Cardiac muscle cell (in vitro differentiated cells and primary cell): ENCODE measurements at places on chromosomes 5 and 9. TPM values are rescaled to one million over a fixed set of nuclear protein-coding genes. Genes with fewer than 3 reads are reported as not detected.

The GLRA1 gene
- polyA plus RNA-seq, result not detected in 2 replicates

The PAEP gene
- not detected in 2 replicates for polyA plus RNA-seq

The ZNF79 gene
- polyA plus RNA-seq, result 4.6 and 5.2 TPM in 2 replicates

The FEM1C gene
- polyA plus RNA-seq, result 7.2 and 9.2 TPM in 2 replicates

The CDC23 gene
- 60.1 and 60.5 TPM in 2 replicates for polyA plus RNA-seq

The IER5L gene
- polyA plus RNA-seq, result 21.5 and 38.5 TPM in 2 replicates

The C9 gene
- polyA plus RNA-seq, result not detected in 2 replicates

The TAF11L10 gene
- not detected in 2 replicates for polyA plus RNA-seq

The ZDHHC21 gene
- polyA plus RNA-seq, result 3.9 and 6.5 TPM in 2 replicates

The FASTKD3 gene
- 10.4 and 11.0 TPM in 2 replicates for polyA plus RNA-seq

The FRRS1L gene
- polyA plus RNA-seq, result 0.38 and 0.65 TPM in 2 replicates

DNA sequence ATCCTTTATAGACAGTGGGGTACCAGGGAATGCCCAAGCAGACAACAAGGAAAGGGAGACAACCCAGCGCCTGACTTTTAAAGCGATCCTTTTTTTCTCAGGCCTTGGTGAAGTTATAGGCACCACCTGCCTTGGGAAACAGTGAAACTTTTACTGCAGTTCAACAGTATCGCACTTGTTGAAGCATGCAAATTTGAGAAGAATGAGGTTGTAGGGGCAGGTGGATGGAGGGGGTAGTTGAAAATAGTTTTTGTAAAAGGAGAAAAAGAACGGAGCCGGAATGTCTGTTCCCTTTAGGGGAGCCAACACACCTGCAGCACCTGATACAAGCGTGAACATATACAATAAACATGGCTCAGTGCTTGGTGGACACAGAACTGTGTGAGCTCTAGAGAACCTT, 190.2 kb upstream of the NR3C1 start:
- no peak for DNase-seq

GRCh38 chr5:42930934-42931333, 109.2 kb downstream of the ANXA2R start:
- no peak for DNase-seq

DNA sequence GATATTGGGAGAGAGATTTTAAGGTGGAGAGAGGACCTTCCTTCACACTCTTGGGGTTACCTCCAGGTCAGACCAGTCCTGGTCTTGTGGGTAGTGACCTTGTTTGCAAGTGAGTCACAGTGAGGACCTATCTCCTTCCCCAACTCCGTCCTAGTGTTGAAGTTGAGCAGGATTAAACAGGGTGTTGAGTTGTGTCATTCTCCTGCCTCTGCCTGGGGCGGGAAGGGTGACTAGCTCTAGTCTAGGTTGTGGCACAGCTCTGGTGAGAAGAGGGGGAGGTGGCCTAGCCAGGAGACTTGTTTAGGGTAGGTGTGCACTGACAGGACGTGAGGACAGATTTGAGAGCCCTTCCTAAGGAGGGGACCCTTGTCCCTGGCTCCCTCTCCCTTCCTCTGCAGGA, 119.6 kb upstream of the PITX1 start:
- no peak for DNase-seq

GRCh38 chr5:122264610-122265009, 47.4 kb upstream of the SNCAIP start:
- DNase-seq, result no peak

GRCh38 chr9:3118081-3118480, 274.2 kb upstream of the PUM3 start:
- no peak for DNase-seq

DNA sequence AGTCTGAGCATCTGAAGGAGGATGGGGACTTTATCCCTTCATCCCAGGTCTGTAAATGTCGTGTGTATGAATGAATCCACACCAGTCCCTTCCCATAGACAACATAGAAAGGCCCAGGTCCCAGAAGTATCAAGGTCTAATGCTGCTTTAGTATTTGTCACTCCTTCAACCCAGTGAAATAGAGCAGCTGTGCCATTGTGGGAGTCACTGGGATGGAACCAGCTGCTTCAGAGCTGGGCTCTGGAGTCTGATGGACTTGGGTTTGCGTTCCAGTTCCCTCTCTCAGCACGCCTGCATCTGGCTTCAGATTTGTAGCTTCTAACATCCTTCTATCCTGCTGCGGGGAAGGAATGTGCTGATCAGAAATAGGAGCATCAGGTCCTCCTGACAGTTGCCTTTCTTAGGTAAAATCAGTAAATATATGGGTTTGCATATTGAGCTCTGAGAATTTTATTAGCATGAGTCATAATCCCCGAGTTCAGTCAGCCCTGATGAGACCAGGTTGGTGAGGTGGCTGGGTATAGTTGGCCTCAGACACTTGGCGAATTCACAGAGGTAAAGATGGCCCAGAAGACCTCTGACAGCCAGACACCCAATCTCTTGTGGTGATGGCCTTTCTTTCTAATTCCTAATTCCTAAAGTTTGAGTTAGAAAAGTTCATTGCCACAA, 10.1 kb downstream of the ACO1 start:
- DNase-seq, result no peak

- DNase-seq, result no peak
Observed at GRCh38 chr5:132181011-132181629, 46.5 kb downstream of the P4HA2 start.

DNA sequence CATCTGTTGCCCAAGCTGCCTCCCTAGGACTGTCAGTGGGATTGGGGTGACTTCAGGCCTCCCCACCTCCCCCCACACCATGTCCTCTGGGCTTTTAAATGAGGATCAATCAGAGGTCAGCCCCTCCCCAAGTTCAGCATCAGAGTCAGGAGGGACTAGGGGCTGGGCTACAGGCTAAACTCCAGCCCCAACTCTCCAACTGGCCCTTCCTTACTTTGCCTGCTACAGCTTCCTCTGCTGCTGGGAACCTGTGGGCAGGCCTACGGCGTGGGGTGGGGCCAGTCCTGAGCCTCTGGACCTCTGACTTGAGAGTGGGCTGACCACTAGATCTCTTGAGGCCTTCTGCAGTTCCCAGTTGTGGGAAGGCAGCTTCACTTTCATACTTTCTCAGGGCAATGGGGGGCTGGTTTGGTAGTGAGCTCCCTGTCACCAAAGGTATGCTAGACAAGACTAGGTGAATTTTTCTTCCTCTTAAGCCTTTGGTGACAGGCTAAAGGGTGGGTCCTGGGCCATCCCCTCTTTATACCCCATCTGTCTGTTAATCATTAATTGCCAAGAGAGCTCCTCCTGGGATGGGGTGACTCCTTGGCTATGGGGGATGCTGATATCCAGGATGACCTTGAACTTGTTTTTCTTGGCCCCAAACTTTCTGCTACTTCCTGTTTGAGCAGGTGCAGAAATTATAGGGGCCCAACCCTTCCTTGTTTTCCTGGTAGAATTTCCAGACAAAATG, 10.8 kb upstream of the DAB2IP start:
- DNase-seq, result no peak

DNA sequence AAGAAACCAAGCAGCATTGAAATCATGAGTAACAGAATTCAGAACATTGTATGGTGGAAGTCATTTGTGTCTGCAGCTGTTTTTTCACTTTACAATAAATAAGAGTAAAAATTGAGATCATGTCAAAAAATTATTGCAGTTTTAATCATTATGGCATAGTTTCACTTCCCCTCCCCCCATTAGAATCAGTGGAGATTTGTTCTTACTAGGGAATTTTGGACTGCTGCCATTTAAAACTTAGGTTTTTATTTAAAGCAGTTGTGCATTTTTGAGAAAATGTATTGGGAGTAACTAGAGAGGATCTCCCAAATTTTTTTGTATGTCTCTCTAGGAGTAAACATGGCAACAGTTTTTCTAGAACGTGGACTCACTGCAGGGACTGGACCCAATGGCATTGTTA, 20.4 kb downstream of the GTF3C4 start:
- no peak for DNase-seq

- DNase-seq, result no peak
Observed at GRCh38 chr5:120874081-120874862, 410.2 kb downstream of the PRR16 start.

DNA sequence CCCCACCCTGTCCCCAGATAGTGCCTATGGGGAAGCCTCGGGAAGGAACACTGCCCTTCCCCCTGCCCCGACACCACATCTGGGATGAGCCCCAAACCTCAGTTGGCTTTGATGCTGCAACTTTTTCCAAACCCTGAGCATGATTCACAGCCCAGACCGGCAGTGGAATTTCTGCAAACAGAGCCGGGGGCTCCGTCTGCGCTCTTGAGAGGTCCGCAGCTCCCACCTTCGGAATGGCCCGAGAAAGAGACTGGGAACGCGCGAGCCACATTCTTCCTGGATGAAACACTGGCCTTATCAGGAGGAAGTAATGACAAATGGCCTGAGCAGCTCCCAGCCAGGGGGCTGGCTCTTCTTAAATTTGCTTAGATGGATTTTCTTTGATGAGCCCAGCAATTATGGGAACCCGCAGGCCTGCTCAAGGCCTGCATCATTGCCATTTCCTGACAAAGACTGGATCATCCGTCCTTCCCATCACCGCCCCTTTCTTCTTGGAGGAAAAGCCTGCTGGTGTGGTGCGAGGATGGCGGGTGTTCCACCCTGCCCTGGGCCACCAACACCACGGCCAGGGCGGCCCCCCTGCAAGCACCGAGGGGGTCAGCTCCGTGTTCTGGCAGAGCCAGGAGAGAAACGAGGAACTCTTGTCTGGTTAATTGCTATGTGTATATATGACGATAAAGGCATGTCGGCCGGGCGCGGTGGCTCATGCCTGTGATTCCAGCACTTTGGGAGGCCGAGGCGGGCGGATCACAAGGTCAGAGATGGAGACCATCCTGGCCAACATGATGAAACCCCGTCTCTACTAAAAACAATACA, 38.8 kb upstream of the COL5A1 start:
- DNase-seq, result peak; percentile 99

GRCh38 chr5:166014256-166014655, 2277.2 kb upstream of the WWC1 start:
- no peak for DNase-seq

- DNase-seq, result no peak
Observed at GRCh38 chr5:74116984-74117383, 491.0 kb downstream of the ARHGEF28 start.

GRCh38 chr9:32672469-32672868, 37.0 kb upstream of the TAF1L start:
- peak; percentile 33 for DNase-seq

GRCh38 chr5:171743436-171744076, 42.1 kb upstream of the SMIM23 start:
- no peak for DNase-seq

- no peak for DNase-seq
Observed at GRCh38 chr5:152084476-152084875, 159.8 kb upstream of the GLRA1 start.

DNA sequence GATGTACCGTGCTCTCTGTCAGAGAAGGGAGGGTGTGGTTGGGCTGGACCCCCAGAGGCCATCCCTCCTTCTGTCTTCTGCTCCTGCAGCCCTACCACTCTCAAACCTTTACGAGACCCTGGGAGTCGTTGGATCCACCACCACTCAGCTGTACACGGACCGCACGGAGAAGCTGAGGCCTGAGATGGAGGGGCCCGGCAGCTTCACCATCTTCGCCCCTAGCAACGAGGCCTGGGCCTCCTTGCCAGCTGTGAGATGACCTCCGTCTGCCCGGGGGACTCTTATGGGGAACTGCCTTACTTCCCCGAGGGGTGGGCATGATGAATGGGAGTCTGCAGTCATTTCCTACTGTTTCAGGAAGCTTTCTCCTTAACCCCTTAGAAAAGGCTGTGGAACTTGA, 17.5 kb downstream of the TGFBI start:
- DNase-seq, result no peak

GRCh38 chr9:75176037-75176436, 87.7 kb downstream of the OSTF1 start:
- DNase-seq, result no peak

GRCh38 chr9:87160148-87161102, 213.1 kb upstream of the GAS1 start:
- DNase-seq, result no peak

DNA sequence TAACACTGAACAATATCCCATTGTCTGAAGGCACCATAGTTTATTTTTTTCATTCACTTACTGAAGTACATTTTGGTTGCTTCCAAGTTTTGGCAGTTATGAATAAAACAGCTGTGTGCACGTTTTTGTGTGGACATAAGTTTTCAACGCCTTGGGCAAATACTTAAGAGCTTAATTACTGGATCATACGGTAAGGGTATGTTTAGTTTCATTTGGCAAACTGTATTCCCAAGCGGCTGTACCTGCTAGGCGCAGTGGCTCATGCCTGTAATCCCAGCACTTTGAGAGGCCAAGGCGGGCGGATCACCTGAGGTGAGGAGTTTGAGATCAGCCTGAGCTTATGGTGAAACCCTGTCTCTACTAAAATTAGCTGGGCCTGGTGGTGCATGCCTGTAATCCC, 63.7 kb upstream of the FAM120A start:
- DNase-seq, result no peak

GRCh38 chr5:54882841-54883240, 102.6 kb downstream of the ESM1 start:
- no peak for DNase-seq

GRCh38 chr9:134382733-134383132, 56.5 kb downstream of the RXRA start:
- no peak for DNase-seq

- peak; percentile 37 for DNase-seq
Observed at GRCh38 chr5:131378721-131379541, 115.1 kb downstream of the CDC42SE2 start.

GRCh38 chr9:96501633-96502538, 51.9 kb downstream of the HABP4 start:
- no peak for DNase-seq

GRCh38 chr9:76302543-76302942, 91.7 kb downstream of the RFK start:
- no peak for DNase-seq

DNA sequence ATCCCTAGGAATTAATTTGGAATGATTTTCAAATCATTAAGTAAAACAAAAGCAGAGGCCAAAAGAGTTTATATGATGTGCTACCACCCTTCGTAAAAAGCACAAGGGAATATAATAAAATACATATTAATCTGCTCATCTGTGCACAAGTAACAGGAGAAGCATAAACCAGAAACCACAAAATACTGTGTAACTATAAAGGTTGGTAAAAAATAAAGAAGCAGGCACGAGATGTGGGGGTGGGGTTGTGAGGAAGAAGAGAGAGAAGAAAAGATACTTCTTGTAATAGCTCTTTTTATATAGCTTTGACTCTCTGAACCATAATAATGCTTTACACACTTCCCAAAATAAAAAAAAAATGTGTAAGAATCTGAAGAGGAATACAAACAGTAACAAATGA, 214.9 kb upstream of the EFNA5 start:
- DNase-seq, result no peak

GRCh38 chr5:172504701-172505402, 50.5 kb upstream of the SH3PXD2B start:
- DNase-seq, result no peak

DNA sequence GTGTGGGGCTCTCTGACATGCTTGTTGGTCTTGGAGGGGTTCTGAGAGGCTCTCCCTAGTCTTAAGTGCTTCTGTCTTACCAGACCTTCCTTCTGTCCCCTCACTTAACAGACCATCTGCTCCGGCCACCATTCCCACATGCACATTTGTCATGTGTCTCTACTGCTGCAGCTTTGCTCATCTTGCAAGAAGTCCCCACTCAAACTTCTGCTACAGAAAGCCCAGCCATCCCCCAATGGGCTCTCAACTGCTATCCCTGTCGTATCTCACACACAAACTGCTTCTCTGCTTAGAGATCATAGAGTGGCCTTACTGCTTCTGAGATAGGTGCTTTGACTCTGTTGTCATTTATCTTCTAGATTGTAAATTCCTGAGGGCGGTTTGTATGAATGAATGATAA, 69.4 kb downstream of the NUP214 start:
- no peak for DNase-seq

GRCh38 chr9:88814577-88814976, 176.7 kb upstream of the S1PR3 start:
- peak; percentile 72 for DNase-seq
